Stimulated activated CD4-positive, alpha-beta T cell treated with anti-CD3 and anti-CD28 coated beads, Interleukin-2, amount 100 ng/mL, for 48 hours (primary cell): ENCODE measurements at places on chromosomes 2 and 18.

- DNase-seq: no peak
These were observed 19.4 kb upstream of the RNF149 start for GRCh38 chr2:101327863-101328394.

GRCh38 chr2:215652388-215652787, 216.5 kb upstream of the FN1 start:
- DNase-seq: no peak

- DNase-seq: no peak
These were observed 49.5 kb upstream of the ACYP2 start for GRCh38 chr2:54065891-54066290.

- DNase-seq: no peak
These were observed 5.1 kb downstream of the DLX2 start for GRCh38 chr2:172097557-172098131.

DNA sequence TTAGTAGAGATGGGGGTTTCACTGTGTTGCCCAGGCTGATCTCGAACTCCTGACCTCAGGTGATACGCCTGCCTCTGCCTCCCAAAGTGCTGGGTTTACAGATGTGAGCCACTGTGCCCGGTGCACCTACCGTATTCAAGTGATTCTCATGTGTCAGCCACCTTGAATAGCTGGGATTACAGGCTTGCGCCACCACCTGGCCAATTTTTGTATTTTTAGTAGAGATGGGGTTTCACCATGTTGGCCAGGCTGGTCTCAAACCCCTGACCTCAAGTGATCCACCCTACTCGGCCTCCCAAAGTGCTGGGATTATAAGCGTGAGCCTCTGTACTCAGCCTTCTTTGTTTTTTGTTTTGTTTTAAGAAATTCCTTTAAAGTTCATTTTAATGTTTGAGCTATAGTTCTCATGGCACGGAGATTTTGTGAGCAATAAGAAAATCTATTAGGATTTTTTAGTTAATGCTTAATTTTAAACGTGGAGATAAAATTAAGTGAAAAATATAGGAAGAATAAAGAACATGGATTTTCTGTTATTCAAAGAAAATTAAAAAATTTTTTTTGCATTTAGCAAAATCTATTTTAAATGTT, 242.6 kb downstream of the PHLPP1 start:
- DNase-seq: peak; percentile 48

DNA sequence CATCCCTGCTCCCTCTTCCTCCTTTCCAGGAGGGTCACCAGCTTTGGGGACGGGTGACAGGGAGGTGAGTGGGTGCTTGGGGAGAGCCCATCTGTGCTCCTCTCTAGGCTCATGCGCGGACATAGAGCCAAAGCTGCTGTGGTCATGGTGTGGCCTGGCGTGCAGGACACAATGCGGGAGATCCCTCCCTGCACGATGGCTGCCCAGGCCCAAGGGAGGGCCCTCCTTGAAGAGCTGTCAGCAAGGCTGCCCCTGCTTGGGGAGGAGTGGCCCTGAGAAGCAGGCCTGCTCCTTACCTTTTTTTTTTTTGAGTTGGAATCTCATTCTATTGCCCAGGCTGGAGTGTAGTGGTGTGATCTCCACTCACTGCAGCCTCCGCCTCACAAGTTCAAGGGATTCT, 111.4 kb downstream of the DYSF start:
- DNase-seq: no peak

- DNase-seq: no peak
These were observed 2.0 kb downstream of the HPCAL1 start for GRCh38 chr2:10304458-10305253.

DNA sequence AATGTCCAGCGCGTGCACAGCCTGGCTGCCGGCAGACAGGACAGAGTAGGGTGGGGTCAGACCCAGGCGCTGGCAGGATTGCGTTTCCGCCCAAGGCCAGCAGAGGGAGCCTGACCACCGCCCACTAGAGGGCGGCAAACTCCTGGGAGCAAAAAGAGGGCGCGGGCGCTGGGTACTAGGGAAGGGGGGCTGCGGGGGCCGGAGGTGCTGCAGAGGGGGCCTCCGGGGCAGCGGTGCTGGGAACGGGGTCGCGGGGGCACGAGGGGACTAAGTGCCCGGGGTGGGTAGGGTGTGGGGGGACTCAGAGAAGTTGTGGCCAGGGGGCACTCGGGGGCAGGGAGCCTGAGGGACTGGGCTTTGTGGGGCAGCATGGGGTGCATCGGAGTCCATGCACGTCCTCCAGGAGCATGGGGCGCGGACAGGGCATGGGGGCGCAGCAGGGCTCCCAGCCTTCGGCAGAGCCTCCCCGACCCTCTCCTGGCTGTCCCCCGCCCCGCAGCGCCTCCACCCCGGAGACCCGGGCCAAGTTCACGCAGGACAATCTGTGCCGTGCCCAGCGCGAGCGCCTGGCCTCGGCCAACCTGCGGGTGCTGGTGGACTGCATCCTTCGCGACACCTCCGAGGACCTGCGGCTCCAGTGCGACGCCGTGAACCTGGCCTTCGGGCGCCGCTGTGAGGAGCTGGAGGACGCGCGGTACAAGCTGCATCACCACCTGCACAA, 3.2 kb downstream of the TEKT4 start:
- peak; percentile 70 for DNase-seq

DNA sequence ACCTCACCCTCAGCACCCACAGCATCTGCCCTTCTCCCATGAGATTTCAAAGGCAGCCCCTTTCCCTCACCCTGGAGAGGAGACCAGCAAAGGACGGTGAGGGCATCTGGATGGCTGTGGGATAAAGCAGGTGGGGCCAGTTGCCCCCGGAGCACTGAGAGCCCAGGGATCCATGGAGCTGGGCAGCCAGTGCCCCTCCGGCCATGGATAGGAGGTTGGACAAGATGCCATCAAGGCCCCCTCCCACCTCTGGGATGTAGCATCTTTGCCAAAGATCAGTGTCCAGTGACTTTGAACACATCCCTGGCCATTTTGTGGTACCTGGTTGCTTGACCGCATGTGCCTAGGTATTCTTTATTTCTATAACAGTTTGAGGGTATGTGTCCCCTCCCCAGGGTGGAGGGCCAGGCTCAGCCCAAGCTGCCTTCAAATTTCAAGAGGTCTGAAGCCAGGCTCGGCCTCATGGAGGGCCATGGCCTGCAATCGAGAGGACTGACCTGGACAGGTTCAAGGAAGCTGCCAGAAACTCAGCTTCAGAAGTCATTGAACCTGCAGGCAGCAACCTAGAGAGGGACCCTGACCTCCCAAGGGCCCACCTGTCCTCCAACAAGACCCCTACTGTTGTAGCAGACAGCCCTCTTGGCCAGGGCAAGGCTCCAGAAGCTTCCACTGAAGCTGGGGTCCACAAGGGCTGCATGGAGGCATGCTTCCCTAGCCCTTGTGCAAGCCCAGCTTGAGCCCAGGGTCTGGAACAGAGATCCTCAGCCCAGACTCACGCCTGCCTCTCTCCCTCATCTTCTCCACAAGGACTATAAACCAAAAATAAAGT, 55.5 kb upstream of the BIN1 start:
- no peak for DNase-seq

- DNase-seq: no peak
These were observed 793.2 kb downstream of the SUCLG1 start for GRCh38 chr2:83665894-83666293.

GRCh38 chr2:219513787-219514186, 495 bp upstream of the ASIC4 start:
- no peak for DNase-seq

GRCh38 chr2:497770-498492, 179.3 kb downstream of the TMEM18 start:
- no peak for DNase-seq

- no peak for DNase-seq
These were observed 62.1 kb downstream of the SCN3A start for GRCh38 chr2:165141601-165142354.

- DNase-seq: no peak
These were observed 78.4 kb downstream of the CLHC1 start for GRCh38 chr2:55153584-55154299.

DNA sequence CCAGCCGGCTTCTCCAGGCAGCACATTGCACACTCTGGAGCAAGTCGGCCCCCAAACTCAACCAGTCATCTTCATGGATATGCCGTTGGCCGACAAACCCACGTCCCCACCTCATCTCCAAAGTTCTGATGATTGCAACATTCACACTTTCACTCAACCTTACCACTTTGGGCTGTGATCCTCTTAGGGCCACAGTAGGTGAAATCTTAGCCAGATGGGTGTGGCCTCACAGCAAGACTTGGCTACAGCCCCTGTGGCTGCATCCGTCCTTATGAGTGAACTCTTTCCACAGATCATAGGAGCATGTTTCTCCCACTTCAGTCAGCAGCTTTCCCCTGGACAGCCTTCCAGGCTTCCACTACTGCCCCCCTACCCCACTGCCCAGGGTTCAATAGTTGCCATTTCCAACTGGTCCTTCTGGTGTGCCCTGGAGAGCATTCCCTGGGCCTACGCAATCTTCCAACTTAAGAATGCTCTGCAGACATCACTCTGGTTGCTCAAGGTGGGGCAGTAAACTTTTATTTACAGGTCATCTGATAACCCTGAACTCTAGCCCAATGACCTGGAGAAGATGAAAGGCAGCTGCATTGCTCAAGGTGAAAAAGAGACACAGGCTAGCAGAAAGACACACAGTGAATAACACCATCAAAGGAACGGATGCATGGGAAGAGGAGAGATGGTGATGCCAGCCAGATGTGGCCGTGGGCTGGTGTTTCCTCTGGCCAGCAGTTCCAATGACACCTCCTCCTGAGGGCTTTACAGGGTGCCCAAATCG, 34.5 kb downstream of the ARL4C start:
- DNase-seq: no peak

- DNase-seq: no peak
These were observed 95.9 kb downstream of the CCDC141 start for GRCh38 chr2:178954049-178954448.

DNA sequence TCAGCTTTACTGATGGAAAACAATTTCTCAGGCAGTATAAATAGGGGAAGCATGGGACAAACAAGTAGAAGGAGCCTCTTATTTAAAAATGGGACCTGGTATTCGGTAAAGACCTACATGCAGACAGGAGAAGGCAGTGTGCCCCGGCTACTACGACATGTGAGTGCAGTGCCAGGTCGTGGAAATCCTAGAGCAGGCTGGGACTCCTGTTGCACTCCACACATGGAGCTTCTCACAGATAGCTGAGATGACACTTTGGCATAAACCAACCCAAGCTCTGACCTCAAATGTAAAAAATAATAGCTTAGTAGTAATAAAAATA, 885 bp upstream of the DSEL start:
- DNase-seq: no peak

- no peak for DNase-seq
These were observed 10.2 kb upstream of the PTPN4 start for GRCh38 chr2:119749477-119750012.

DNA sequence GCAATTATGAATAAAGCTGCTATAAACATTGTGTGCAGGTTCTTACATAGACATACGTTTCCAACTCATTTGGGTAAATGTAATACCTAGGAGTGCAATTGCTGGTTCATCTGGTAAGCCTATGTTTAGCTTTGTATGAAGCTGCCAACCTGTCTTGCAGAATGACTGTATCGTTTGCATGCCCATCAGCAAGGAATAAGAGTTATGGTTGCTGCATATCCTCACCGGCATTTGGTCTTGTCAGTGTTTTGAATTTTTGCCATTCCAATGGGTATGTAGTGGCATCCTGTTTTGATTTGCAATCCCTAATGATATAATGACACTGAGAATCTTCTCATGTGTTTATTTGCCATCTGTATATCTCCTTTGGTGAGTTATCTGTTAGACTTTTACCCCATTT, 20.7 kb downstream of the CCDC150 start:
- DNase-seq: no peak

- DNase-seq: no peak
These were observed 67.8 kb upstream of the DSC1 start for GRCh38 chr18:31230495-31230894.

GRCh38 chr2:68292108-68292710, 27.5 kb downstream of the CNRIP1 start:
- no peak for DNase-seq

- no peak for DNase-seq
These were observed 6.5 kb downstream of the CHRND start for GRCh38 chr2:232532419-232532818.

DNA sequence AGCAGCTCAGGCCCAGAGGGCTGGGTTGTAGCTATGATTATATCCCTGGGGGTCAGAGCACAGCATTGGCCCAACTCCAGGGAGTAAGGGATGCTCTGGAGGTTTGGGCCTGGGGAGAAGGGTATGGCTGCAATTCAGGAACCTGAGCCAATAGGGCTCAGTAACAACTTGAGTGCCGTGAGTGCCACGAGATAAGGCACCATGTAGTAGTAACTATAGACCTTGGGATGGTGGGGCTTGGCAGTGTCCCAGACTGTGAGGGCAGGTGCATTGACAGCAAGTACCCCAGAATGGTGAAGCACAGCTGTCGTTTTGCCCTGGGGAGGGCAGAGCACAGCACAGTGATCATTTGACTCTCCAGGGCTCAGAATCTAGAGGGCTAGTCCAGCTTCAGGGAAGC, 45.1 kb upstream of the ZNF396 start:
- DNase-seq: no peak

DNA sequence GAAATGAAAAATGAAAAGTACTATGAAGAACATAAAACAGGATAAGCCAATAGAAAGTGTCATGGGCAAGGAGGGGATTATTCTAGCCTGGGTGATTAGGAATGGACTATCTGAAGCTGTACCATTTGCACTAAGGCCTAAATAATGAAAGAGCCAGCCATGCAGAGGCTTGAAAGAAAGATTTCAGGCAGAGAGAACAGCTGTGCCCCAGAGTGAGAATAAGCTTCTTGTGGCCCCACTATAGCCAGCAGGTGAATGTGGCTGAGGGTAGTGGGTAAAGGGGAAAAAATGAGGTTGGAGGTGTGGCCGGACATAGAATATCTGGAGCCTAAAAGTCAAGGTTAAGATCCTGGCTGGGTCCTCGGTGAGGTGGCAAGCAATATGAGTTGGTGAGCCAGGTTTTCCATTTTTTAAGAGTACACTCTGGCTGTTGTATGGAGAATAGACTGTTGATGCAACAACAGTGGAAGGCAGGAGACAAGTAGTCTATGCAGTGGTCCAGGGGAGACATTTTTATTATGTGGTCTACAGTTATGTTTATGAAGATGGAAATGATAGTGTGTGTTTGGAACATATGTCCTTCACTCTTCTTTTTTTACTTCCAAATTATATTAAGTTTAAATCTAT, 135.2 kb upstream of the SETBP1 start:
- DNase-seq: no peak

DNA sequence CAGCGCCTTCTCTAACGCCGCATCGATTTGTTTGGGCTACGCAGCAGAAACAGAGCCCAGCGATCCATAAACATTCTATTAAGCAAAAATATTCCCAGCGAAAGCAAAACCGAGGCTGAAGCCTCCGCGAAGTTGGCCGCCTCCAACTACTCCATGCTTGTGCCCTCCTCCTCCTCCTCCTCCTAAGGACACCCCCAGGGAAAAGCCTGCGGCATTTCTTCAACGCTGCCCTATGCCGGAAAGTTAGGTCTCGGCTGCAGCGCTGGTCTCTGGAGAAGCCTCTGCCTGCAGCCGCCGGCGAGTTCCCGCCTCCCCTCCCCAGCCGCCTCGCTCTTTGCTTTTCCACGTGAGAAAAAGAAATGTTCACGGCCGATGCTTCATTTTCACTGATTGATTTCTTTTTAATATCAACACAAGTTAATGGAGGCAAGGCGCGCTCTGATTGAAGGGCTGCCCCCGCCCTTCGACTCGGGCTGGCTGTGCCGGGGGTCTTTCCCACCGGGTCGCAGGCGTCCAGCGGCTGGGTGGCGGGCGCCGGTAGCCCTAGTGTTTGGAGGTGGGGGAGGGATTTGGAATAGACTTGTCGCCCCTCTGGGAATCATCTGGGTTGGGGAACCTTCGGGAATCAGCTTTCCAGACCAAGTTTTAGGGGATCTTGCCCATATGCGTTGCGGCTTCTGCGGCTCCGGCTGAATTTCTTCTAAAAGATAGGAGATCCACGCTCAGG, 3.9 kb downstream of the NRP2 start:
- DNase-seq: no peak
